ENCODE measurements at places on chromosomes 2 and 18.

- no peak for DNase-seq
These were observed 152.9 kb downstream of the LRRTM1 start for GRCh38 chr2:80151651-80152050.

DNA sequence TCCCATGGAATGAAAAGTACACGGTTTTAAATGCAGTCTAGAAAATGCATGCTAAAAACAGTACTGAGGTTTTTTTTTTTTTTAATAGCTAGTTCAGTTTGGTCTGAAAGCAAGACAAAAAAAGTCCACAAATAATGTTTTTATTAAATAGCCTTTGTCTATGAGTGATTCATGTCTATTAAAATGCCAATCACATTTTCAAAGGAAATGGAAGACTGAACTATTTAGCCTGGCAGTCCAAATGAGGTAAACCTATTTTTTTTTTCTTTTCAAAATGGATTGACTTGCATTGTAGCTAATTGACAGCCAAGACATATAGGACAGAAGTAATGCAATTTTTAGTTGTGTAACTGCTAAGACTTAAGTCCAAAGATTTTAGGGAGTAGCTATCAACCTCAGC lies 90.3 kb downstream of the LRP1B start:
- DNase-seq, result no peak

GRCh38 chr2:205293559-205293958 lies 388.7 kb upstream of the NRP2 start:
- DNase-seq, result no peak

- DNase-seq, result no peak
These were observed 7.1 kb downstream of the PPP1R1C start for GRCh38 chr2:181992776-181993175.

All from occipital lobe (tissue), 3 donors.